ENCODE measurements at places on chromosomes 12 and 14. TPM values are rescaled to one million over a fixed set of nuclear protein-coding genes. Genes with fewer than 3 reads are reported as not detected.

CMA1 gene
- not detected for total RNA-seq

SLC6A12 gene
- total RNA-seq = not detected

IL26 gene
- total RNA-seq = not detected

IAPP gene
- total RNA-seq = not detected

TAS2R46 gene
- total RNA-seq = not detected

ANKRD33 gene
- total RNA-seq = not detected

RNF212B gene
- not detected for total RNA-seq

PDE6H gene
- not detected for total RNA-seq

ANO2 gene
- not detected for total RNA-seq

LRRK2 gene
- total RNA-seq = 2.3 TPM

Data from myometrial cell (primary cell).